ENCODE measurements at places on chromosomes 6 and 20. TPM values are rescaled to one million over a fixed set of nuclear protein-coding genes. Genes with fewer than 3 reads are reported as not detected.

The SLC17A3 gene
- not detected for total RNA-seq

The TAF11 gene
- 18.9 TPM for total RNA-seq

The MAP7 gene
- total RNA-seq, result 3.9 TPM

The LRRN4 gene
- total RNA-seq, result 0.99 TPM

The RIMS1 gene
- 1.2 TPM for total RNA-seq

The SLC35D3 gene
- total RNA-seq, result not detected

The SENP6 gene
- total RNA-seq, result 57.7 TPM

The GJA10 gene
- total RNA-seq, result not detected

The CCND3 gene
- total RNA-seq, result 52.7 TPM

The BACH2 gene
- total RNA-seq, result 1.5 TPM

The HSPA12B gene
- 16.2 TPM for total RNA-seq

The HLA-DPA1 gene
- total RNA-seq, result 37.7 TPM

The PI16 gene
- 4.1 TPM for total RNA-seq

Data from left ventricle myocardium superior (tissue), 1 donor.